Gastrocnemius medialis (tissue), 4 donors: ENCODE measurements at places on chromosomes 3 and 15. TPM values are rescaled to one million over a fixed set of nuclear protein-coding genes. Genes with fewer than 3 reads are reported as not detected.

The SLC6A20 gene
- 0.80 TPM for total RNA-seq

The RASGRF1 gene
- not detected for total RNA-seq

The PRICKLE2 gene
- total RNA-seq, result 3.6 TPM

GRCh38 chr3:160754371-160754854 lies 1.6 kb upstream of the PPM1L start:
- DNase-seq, result peak; percentile 19

DNA sequence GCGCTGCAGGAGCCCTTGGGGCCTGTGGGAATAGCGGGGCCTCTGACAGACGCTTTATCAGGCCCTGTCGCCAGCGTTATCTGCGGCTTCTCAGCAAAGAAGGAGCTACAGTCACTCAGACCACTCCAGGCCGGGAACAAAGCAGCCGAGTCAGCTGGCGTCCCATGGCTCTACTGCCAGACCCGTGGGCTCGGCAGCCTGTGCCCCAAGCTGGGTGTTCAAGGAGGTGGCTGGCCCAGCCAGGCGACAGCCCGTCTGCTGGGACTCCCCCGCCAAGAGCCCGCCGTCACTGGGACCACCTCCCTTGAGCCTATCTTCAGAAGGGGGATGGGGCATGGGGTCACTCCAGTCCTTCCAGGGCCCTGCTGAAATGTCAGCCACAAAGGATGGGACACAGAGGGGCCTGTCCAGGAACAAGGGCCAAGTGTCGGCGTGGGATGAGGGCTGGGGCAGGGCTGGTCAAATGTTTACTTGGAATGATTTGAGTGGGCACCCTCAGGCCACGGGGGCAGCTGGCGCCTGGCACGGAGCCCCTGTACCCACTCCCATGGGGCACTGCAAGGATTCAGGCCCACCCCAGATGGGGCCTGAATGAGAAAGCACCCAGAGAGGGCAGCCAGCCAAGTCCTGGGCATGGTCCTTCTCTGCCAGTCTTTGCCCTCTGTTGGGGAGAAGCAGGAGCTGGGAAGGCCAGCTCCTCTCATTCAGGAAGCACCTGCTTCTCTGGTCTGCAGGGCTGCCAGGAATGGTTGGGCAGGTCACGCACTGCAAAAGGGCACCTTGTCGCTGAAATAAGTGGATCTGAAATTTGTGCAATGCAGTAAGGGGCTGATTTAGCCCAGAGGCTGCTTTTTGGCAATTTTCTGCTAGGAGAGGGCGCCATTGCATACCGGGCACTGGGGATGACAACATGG lies 148.3 kb downstream of the SMAD6 start:
- no peak for DNase-seq
